ENCODE measurements at places on chromosomes 3 and 15.

DNA sequence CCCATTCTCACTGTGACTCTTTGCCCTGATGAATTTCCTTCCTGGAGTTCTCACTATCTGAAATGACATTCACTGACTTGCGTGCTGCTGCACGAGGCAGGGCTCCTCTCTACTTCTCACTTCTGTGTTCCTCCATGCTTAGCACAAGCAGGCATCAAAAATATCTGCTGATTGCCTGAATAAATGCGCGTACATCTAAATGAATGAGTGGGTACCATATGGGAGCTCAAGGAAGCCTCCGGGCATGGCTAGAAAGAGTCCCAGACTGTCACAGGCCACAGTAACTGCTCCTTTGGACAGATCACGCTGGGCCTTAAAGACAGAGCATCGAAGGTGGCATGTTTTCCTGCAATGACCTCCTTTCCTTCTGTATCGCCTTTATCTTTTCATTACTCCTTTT, 31.6 kb downstream of the HCN4 start:
- DNase-seq: no peak

- DNase-seq: peak; percentile 66
Measured at GRCh38 chr15:39642011-39642640, 61.2 kb downstream of the THBS1 start.

DNA sequence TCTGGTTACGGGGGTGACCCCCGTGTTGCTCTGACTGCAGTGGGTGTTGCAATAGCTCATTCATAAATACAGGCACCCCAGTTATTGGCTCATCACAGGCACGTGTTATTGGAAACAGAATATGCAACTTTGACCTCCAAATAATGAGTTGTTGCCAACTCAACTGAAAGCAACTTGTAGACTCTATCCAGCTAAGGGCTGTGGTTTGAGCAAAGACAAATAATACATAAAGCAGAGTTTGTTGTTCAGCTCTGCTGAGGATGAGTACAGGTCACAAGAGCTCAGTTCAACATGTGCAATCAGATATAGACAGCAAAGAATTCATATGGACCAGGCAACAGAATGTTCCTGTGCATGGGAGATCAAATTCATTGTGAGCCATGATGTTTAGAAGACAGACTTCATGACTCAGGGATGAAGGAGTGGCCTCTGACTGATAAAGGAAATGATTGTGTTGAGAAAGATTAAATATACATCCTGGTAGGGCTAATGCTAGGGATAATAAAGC, 87.6 kb upstream of the LRIG1 start:
- no peak for DNase-seq

DNA sequence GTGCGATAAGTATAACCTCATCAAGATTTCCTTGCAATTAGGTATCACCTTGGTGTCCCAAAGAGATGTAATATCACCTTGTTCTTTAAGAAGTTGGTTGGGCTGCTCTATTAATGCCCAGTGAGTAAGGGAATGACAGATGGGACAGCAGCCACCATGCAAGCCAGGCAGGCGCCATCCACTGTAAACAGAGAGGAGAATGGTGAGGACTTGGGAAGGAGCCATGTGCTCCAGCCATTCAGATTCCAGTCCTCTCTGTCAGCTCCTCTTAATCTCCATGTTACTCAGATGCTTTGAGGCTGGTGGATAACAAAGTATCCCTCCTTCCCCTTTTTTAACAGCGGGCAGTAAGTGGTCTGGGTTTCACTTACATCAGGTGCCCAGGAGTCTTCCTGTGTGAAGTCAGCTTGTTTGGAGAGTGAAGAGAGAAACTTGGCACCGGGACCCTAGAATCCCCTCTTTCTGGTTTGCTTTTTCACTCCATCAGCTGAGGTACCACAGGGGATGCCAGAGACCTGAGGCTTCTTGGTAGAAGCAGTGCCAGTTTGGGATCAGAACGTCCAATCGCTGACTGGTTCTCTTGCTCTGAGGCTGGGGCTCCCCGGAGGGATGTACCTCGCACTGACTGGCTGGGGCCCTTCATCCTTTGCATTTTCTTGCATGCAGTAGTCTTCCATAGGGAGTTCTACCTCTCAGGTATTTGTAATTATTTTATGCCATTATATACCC, 29.5 kb downstream of the SLCO3A1 start:
- no peak for DNase-seq

- no peak for DNase-seq
Measured at GRCh38 chr15:45185903-45186770, 1.6 kb downstream of the SHF start.

DNA sequence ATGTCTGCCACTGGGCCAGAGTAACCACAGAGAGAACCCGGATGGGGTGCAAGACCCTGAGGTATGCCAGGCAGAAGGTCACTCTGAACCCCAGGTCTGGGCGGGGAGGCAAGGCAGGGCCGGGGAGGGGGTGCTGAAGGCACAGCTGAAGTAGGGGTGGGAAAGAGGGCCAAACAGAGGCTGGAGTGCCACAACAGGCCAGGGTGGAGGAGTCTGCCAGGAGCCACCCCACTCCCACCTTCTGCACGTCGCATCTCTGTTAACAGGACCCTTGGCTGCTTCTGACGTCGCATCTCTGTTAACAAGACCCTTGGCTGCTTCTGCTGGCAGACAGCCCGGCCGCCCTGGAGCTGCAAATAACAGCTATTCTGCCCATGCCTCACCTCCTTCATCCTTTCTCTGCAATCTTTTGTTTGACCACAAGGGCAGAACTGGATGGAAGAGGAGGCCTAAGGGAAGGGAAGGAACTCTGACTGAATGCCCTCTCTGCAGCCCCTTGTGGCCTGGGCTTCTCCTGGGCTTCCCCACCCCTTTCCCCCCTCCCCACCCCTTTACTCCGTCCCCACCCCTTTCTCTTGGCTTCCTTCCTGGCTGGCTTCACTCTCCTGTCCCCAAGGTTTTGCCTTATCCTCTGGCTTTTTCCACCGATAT, 20.6 kb upstream of the FBLN2 start:
- no peak for DNase-seq

DNA sequence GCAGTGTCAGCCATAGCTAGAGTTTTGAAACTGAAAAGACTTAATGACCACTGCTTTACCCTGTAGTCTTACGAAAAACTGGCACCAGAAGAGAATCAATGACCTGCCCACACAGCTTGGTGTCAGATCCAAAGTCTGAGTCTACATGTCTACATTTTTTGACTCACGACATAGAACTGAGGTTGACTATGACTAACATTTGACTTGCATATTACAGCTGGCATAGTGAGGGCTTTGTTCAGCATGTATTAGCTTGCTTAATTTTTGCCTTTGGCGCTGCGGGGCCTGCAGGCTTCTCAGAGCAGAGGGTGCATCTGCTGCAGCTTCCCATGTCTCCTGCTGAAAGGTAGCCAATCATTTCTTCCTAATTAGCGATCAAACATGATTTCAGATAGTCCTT, 167.0 kb downstream of the EBLN2 start:
- DNase-seq: peak; percentile 80

DNA sequence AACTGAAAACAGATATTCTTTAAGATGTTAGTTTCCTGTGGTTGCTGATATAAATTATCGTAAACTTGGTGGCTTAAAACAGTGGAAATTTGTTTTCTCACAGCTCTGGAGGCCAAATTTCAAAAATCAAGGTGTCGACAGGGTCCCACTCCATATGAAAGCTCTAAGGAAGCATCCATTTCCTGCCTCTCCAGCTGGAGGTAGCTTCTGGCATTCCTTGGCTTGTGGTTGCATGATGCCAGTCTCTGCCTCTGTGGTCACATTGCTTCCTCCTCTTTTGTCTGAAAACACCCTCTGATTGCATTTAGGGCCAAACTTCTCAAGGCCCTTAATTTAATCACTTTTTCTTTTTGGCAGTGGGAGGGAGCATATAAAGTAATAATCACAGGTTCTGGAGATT, 96.8 kb downstream of the PPM1L start:
- no peak for DNase-seq

DNA sequence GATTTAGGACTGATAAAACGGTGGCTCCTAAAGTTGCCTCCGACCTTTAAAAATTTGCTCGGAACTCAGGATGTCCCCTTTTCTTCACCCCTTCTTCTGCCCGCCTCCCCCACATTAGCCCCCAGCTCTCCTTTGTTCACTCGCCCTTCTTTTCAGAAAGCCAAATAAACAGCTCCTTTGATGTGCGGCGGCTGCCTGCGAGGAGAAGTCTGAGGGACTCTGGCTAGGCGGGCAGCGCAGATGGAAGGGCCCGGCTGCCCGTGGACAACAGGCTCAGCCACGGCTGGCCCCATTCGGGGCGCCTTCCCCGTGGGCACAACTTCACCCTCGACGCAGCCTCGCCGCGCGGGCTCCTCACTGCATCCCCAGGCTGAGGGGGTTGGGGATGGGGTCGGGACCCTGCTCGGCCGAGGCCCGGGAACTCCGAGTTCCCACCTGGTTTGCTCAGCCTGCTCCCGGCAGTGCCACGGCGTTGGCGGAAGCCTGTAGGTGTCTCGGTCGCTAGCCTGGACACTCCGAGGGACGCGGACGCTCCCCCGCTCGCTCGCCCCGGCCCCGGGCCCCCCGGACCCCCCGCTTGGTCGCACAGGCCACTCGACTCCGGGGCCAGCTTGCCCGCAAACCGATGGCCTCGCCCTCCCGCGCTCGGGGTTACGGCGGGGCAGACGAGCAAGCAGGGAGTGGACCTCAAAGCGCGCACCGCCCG, 897 bp upstream of the TLE3 start:
- no peak for DNase-seq

GRCh38 chr15:51075364-51075763, 19.3 kb downstream of the TNFAIP8L3 start:
- no peak for DNase-seq

- no peak for DNase-seq
Measured at GRCh38 chr15:80514071-80514780, 110.0 kb downstream of the ARNT2 start.

GRCh38 chr15:72685925-72686794, at the start of the genes BBS4 and HIGD2B:
BBS4 (plus strand) TSS chr15:72686207; CDS start chr15:72686228, 21 bp downstream.
HIGD2B (minus strand) TSS chr15:72686182; CDS start chr15:72676374, 9,808 bp downstream.
- DNase-seq: peak; percentile 33

DNA sequence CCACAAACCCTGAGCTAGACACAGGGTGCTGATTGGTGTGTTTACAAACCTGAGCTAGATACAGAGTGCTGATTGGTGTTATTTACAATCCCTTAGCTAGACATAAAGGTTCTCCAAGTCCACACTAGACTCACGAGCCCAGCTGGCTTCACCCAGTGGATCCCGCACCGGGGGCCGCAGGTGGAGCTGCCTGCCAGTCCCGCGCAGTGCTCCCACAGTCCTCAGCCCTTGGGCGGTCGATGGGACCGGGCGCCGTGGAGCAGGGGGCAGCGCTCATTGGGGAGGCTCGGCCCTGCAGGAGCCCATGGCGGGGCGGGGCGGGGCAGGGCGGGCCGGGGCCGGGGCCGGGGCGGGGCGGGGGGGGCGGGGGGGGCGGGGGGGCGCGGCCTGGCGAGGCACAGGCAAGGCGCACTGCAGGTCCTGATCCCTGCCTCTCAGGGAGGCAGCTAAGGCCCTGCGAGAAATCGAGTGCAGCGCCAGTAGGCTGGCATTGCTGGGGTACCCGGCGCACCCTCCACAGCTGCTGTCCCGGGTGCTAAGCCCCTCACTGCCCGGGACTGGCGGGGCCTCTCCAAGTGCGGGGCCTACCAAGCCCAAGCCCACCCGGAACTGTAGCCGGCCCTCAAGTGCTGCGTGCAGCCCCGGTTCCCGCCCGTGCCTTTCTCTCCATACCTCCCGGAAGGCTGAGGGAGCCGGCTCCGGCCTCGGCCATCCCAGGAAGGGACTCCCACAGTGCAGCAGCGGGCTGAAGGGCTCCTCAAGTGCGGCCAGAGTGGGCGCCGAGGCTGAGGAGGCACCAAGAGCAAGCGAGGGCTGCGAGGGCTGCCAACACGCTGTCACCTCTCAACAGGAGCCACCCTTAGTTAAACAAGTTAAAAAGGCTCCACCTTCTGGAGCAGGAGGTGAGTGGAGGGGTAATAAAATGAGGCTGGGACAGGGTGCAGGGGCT, 9.8 kb upstream of the TMEM40 start:
- no peak for DNase-seq

DNA sequence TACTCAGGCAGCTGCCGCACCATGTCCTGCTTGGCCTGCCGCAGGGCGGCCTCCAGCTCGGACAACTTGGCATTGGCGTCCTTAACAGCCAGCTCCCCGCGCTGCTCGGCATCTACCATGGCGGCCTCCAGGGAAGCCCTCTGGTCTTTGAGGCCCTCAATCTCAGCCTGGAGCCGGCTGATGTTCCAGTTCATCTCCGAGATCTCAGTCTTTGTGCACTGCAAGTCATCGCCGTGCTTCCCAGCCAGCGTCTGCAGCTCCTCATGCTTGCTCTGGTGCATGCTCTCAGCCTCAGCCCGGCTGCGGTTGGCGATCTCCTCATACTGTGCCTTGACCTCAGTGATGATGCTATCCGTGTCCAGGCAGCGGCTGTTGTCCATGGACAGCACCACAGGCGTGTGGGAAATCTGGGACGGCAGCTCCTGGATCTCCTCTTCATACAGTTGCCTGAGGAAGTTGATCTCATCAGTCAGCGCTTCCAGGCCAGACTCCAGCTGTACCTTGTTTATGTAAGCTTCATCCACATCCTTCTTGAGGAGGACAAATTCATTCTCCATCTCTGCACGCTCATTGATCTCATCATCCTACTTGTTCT, 15.5 kb upstream of the PSTPIP1 start:
- DNase-seq: no peak

DNA sequence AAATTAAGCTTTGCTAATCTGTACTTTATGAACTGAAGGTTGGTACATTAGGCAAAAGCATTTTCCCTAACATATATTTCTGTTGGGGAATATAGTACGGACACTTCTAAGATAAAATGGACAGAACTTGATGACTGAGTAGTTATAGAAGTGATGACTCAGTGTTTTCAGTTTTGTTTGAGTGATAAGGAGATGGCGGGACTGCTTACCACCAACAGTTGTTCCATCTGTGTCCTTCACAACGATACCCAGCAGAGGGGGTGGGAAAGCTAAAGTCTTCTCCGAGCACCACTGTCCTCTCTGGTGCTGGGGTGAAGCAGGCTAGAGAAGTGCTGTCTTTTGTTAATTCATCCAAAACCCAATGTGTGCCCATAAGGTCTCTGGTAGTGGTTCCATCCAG, 195.8 kb downstream of the CD47 start:
- DNase-seq: no peak

DNA sequence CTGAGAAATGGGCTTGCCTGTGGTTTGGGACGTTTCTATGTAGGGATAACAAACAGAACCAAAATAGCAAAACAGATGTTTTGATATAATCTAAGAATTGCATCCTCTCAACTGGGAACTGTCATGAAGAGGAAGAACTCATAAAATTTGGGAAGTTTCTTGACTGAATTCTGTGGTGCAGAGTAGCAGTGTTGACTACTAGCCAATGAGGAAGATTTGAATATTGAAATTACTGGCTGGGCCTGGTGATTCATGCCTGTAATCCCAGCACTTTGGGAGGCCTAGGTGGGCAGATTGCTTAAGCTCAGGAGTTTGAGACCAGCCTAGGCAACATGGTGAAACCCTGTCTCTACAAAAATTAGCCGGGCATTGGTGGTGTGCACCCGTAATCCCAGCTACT, 42.2 kb downstream of the ZNF609 start:
- DNase-seq: no peak

GRCh38 chr3:194135516-194135805, 487 bp upstream of the HES1 start:
- DNase-seq: no peak

DNA sequence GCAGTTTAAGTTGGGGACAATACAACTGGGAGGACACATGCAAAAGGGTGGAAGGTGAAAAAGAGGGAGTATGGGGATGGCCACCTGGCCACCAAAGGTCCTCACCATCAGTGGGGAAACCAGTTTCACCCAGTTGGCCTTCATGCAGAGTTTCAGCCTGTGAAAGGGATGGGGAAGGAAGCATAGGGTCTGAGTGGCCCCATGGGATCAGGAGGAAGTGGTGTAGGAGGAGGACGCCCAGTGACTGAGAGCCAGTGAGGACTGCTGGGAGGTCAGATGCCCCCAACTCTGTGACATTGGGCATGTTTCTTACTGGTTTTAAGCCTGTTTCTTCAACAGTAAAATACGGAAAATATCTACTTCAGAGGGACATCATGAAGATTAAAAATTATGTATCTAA, 16.3 kb downstream of the BCL2A1 start:
- no peak for DNase-seq

Data from epithelial cell of prostate (primary cell).